ENCODE measurements at places on chromosomes 2 and 18.

GRCh38 chr2:210195101-210195852, 24.1 kb upstream of the KANSL1L start:
- DNase-seq = no peak

DNA sequence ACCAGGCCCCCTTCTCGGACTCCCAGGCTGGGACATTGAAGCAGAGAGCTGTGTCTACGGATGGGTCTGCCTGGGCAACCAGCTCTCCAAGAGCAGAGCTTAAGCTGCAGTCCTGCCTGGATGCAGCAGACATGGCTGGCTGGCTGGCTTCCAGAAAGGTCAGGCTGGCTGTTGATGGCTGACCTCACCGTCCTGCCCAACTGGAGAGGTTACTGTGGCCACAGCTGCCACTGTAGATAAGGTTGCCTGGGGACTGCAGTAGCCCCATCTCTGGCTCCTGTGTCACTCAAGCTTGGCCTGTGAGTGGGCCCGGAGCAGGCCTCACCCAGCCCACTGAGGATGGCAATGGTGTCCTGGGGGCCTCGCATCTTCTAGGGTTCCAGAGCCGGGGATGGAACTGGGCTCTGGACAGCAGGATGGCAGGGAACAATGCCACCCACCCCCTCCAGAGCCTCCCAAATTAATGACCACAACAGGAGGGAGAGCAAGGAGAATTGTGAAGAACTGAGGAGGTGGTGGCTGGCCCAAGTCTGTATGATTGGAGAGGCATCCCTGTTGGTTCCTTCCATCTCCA, 37.0 kb upstream of the FOSL2 start:
- DNase-seq = no peak

DNA sequence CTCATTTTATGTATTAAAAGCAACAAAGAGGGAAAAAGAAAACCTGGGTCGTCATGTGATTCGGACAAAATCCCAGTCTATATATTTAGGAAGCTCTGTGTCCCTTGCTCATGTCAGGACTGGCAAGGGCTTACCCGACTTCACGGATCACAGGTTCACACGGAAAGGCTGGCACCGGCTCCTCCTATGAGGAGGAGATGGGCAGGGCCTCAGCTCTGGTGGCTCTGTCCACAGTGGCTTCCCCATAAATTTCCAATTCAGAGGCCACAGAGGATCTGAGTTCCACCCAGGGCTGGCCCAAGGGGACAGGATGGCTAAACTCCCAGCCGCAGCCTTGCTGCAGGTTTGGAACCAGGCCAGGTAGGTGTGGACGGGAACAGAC, 186.8 kb downstream of the BCL2 start:
- no peak for DNase-seq

- DNase-seq = no peak
Observed at GRCh38 chr2:99569386-99569785, 79.6 kb upstream of the REV1 start.

DNA sequence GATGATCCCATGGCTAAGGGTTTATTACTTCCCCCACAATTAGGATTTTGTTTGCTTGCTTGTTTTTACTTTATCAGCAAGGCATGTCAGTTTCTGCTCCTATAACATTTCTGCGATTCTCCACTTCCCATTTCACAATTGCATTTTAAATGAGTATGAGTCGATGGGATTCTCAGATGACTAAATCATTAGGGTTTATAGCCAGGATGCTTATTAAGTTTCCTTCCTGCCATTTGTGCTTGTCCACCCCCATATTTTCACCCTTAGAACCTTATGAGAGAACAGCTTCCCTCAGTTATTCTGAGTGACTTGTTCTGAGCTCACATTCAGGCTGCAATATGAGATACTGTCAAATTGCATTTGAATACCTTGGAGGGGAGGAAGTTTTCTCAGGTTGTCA, 37.9 kb upstream of the C1GALT1C1L start:
- no peak for DNase-seq

DNA sequence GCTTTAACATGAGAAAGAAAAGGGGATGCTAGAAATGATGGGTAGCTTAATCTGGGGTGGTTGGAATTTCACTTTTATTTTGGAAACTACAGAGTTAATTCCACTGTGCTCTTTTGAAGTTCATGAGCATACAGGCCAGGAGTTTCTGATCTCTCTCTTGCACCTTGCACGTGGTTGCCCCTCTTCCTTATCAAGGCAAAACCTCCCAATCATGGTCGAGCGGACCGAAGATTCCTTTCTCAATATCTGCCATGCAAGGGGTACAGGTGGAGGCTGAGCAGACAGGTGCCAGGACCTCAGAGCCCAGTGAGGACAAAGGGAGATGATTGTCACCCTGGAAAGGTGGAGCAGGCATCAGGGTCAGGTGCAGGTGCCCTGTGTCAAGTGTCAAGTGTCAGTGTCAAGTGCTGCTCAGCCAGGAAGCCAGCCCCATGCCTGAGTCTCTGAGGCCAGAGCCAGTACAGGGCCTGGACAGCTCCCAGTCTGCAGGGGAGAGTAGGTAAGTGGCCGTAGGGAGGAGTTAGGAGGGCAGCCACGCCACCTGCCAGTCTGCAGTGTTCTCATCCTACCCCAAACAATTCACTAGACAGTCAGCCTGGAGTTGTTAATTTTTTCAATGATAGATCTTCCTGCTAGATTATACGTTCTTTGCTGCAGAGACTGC, 42.2 kb downstream of the LPIN1 start:
- DNase-seq = no peak

DNA sequence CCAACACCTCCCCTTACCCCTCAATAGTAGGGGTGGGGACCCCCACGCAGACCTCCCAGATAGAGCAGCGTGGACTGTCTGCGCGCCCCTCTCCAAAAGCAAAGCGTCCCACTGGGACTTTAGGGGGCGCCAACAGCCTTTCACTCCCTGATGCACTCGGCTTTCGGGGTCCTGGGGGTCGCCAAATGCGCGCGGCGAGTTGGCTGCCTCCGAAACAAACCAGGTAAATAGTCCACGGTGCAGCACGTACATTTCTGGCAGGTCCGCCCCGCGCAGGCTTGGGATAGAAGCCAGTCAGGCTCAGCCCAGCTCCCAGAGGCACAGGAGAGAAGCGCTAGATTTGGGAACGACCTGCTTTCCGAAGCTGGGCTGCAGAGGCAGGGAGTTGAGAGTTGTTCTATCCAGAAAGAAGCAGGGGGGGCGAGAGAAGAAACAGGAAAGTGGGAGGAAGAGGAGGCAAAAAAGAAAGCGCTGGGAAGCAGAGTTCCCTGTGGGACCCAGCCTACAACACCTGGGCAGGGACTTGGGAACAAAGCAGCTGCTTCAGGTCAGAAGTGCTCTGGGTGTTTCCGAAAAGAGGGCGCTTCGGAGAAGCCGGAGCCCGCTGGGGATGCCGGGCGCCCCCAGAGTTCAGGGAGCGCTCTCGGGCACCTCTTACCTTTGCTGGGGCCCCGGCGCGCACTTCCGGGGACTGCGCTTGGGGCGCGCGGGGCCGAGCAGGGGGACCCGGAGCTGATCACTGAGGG, 544 bp downstream of the EVA1A start:
- DNase-seq = peak; percentile 40

DNA sequence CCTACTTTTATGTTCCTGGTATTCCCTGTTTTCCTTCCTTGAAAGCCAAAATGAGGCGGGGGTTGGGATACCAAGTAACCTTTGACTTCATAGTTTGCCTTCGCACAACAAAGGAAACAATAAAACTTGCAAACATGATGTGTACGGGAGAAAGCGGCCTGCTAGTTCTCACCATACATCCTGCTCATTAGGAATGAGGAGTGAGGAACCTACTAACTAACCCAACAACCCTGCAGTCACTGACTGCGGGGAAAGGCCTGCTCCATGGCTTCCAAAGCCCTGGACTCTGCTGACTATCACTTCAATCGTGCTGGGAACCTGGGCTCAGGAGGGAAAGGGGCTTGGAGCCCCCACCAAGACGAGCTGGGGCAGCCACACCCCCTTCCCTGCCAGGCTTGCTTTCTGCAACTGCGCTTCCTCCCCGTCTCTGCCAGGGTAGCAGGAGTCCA, 24.2 kb downstream of the RPL31 start:
- no peak for DNase-seq

DNA sequence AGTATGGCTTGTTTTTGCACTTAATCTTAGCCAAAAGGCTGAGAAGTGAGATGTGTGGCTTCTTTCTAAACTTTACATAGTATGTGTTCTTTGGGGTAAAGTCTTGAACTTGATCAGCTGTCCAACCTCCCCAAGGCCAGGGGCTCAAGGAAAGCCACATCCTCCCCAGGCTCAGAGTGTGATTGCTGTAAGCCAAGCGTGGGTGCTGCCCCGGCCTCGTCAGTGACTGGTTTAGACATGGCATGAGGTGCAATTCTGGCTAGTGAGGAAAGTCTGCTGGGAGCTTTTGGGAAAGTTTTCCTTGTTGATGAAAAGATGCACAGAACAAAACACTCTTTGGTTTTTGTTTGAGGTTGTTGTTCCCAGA, 40.2 kb downstream of the TMEM177 start:
- DNase-seq = no peak

DNA sequence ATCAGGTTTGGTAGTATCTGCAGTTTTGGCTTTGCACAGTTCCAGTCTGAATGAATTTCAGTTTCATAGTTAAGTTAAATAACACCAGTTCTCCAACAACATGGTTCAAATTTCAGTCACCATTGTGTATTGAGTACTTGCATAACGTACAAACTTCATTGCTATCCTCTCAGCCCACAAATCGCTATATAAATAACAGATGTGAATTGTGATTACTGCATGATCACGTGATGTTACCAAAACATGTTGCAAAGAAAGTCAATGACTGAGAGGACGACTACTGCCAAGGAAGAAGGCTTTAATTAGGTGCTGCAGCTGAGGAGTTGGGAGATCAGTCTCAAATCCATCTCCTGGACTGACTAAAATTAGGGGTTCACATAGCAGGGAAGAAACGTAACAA, 48.2 kb downstream of the COL4A4 start:
- no peak for DNase-seq

GRCh38 chr2:128277961-128278681, 40.5 kb downstream of the HS6ST1 start:
- no peak for DNase-seq

GRCh38 chr2:12334412-12334966, 382.2 kb upstream of the TRIB2 start:
- no peak for DNase-seq

GRCh38 chr2:20594048-20594750, 56.7 kb downstream of the HS1BP3 start:
- DNase-seq = no peak
